HuH-7 (cell line): ENCODE measurements at places on chromosomes 1 and 21.

GRCh38 chr1:53122201-53122885 lies 20.1 kb downstream of the SLC1A7 start:
- DNase-seq: no peak

DNA sequence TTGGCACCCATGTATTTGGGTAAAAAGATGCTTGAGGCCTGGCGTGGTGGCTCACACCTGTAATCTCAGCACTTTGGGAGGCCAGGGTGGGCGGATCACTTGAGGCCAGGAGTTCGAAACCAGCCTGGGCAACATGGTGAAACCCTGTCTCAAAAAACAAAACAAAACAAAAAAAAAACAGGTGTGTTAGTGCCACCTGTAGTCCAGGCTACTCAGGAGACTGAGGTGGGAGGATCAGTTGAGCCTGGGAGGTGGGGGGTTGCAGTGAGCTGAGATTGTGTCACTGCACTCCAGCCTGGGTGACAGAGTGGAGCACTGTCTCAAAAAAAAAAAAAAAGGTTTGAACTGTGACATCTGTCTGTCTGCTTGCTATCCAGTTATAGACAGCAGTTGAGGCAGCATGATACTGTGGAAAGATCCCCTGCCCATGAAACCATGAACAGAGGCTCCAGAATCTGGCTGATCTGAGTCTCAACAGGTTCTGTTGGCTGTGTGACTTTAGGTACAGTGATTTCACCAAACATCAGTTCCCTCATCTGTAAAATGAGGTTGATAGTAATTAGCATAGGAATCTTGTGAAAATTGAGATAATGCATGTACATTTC lies 5.7 kb downstream of the DYRK1A start:
- no peak for DNase-seq

DNA sequence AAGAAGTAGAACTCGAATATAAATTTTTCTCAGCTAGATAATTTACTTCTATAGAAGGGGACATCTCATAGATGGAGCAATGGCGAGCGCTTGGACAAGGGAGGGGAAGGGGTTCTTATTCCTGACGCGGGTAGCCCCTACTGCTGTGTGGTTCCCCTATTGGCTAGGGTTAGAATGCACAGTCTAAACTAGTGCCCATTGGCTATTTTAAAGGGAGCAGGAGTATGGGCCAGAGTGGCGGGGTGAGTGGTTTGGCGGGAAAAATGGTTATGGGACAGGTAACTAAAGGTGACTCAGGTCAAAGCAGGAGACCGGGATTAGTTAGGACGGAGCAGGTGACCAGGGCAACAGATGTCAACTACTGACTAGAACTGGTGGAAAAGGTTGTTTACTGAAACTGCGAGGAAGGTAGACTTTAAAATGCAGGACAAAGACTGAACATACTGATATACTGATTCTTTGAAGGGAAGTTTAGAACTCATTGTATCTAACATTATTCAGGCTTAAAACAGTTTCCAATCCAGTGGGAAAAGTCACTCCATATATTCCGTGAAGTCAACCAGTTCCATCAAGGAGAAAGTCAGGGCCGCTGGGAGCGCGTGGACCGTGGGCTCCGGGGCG lies 940 bp upstream of the ATAD3A start:
- DNase-seq: no peak

DNA sequence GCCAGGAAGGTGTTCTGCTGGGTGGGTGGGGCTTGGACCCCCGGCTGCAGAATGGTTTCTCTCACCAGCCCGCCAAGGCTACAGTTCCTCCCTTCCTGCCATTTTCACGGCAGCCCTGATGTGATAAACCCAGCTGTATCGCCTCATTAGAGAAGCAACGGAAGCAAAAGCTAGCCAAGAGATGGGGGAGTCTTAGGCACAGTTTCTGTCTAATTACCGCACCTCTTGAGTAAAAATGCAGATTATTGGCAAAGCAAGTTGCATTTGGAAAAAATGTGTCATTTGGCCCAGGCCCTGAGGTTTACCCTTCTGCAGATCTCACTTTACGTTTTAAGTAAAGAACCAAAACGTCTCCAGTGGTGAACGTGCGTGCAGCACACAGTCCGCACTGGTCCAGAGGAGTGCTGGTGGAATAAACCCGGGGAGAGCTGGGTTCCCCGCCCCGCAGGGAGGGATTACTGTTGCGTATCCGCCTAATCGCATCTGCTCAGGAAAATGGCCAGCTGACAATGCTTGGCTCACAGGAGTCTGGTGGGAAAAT lies 109.9 kb downstream of the GALNT2 start:
- DNase-seq: no peak

DNA sequence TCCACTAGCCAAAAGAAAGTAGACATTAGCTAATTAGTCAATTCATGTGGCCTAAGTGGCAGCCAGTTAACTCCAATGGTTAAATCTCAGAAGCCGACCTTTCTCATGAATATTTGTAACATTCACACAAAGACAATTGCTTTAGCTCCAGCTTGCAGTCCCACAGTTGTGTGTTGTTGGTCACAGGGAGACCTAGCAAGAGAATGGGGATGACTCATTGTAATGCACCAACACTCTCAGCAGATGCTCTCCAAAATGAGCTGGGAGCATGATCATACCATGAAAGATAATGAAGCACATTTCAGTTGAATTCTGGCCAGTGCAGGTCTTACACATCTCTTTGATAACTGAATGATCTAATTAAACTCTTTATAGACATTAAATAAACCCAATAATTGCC lies 160.4 kb downstream of the HLX start:
- DNase-seq: no peak

GRCh38 chr1:165828103-165828668 lies 772 bp downstream of the UCK2 start:
- peak; percentile 55 for DNase-seq
